Body of pancreas (tissue), 4 donors: ENCODE measurements at places on chromosomes 11 and 22.
A peak's percentile ranks its signal among the peaks of the same experiment; 100 is the strongest.

- no peaks in the 10 kb centered on the region for H3K36me3 ChIP-seq
- no peak overlapping the region for H3K4me3 ChIP-seq
- no peak overlapping the region for H3K27ac ChIP-seq
- no peaks in the 10 kb centered on the region for H3K27me3 ChIP-seq
- DNase-seq: no peak
These were observed 34.4 kb downstream of the ME3 start for GRCh38 chr11:86637988-86638387.

DNA sequence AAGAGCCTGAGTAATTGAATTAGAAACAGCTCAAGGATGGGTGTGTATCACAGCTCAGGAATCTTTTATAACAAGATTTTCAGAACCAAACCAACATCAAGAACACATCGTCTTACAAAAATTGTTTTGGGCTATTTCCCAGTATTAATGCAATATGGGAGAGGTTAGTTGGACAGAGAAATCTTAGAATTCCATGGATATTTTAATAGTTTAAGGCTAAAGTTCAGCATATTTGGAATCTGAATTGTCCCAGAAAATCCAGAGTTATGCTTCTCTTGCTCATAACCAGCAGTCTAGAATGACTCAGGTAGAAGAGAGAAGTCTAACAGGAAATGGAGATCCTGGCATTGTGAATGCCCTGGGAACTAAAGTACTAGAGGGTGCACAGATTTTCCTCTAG is 74.6 kb downstream of the ADM start:
- peaks cover 13% of the 10 kb centered on the region for H3K4me1 ChIP-seq
- H3K27ac ChIP-seq: no peak overlapping the region
- no peaks in the 10 kb centered on the region for H3K27me3 ChIP-seq
- no peak for DNase-seq

DNA sequence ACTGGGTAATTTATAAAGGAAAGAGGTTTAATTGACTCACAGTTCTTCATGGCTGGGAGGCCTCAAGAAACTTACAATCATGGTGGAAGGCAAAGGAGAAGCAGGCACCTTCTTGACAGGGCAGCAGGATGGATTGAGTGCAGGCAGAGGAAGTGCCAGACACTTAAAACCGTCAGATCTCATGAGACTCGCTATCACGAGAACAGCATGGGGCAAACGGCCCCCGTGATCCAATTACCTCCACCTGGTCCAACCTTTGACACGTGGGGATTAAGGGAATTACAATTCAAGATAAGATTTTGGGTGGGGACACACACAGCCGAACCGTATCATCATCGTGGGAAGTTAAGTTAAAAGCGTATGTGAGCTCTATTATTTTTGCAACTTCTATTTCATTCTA is 71.4 kb upstream of the SYN3 start:
- H3K27me3 ChIP-seq: no peaks in the 10 kb centered on the region
- no peak for DNase-seq
- no peak overlapping the region for H3K27ac ChIP-seq

GRCh38 chr22:28791841-28792490 is 8.4 kb downstream of the XBP1 start:
- no peak overlapping the region for H3K4me3 ChIP-seq
- H3K36me3 ChIP-seq: peaks cover 23% of the 10 kb centered on the region
- H3K4me1 ChIP-seq: peaks cover 55% of the 10 kb centered on the region
- peak overlapping the region; percentile 64 for H3K27ac ChIP-seq

DNA sequence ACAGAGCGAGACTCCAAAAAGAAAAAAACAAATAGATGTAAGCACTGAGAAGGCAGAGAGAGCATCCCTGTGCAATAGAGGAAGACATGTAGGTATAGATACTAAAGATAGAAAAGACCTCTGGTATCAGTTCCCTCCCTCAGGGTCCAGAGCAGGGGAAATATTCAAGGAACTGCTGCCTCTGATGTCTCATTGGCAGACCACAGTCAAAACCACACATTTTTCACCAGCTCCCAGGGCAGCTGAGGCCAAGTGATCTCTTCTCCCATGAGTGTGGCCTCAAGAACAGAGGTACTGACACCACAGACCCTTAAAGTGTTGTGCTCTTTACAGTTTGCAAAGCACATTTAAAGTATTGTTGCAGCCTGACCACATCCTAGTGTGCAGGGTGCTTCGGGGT is 288.5 kb downstream of the NTM start:
- H3K4me1 ChIP-seq: no peaks in the 10 kb centered on the region
- no peak for DNase-seq
- no peak overlapping the region for H3K27ac ChIP-seq

GRCh38 chr22:24329453-24329852 is 58.8 kb downstream of the SPECC1L start:
- no peaks in the 10 kb centered on the region for H3K27me3 ChIP-seq
- peaks cover 8% of the 10 kb centered on the region for H3K4me1 ChIP-seq
- H3K4me3 ChIP-seq: no peak overlapping the region
- peaks cover 2% of the 10 kb centered on the region for H3K36me3 ChIP-seq
- H3K27ac ChIP-seq: no peak overlapping the region
- no peak for DNase-seq
